GM03348 (cell line): ENCODE measurements at places on chromosomes 12 and 14.

GRCh38 chr12:99043319-99043914 is 398.3 kb downstream of the APAF1 start:
- peak; percentile 67 for DNase-seq

DNA sequence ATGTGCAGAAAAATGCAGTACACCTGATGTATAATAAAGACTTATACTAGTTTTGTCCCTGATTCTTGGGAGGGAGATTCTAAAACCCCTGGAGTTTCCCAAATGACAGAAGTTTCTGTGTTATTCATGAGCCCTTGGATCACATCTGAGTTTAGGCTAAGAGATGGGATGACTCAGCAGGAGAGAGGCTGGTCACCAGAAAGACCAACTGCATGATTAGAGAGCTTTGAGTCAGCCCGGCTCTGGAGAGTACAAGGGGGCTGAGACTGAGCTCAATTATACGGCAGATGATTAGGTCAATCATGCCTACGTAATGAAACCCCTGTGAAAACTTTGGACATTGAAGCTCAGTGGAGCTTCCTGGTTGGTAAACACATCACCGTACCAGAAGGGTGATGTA is 174.2 kb downstream of the SSPN start:
- peak; percentile 81 for DNase-seq

DNA sequence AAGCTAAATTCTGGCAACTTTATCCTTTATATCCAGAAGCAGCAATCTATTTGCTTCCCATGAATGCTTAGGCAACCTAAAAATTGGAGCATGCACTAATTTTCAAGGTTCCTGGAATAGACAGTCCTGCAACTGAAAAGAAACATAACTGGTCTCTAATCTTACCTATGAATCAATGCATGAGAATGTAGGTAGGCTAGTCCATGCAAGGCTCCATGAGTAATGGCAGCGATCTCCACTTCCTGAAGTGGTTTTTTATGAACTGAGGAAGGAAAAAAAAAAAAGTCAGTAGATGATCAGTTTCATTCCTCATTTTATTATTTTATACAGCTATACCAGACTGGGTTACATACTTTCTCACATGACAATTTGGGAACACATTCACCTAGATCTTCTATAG is 102.0 kb downstream of the PEBP1 start:
- DNase-seq = peak; percentile 14

DNA sequence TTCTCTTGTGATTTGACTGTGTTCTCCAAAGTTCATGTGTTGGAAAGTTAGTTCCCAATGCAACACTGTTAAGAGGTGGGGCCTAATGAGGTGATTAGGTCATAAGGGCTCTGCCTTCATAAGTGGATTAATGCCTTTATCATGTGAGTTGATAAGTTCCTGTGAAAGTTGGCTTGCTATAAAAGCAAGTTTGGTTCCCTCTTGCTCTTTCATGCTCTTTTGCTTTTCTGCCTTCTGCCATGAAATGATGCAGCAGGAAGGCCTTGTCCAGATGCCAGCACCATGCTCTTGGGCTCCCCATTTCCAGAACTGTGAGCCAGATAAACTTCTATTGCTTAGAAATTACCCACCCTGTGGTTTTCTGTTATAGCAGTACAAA is 41.9 kb downstream of the SLC16A7 start:
- no peak for DNase-seq

DNA sequence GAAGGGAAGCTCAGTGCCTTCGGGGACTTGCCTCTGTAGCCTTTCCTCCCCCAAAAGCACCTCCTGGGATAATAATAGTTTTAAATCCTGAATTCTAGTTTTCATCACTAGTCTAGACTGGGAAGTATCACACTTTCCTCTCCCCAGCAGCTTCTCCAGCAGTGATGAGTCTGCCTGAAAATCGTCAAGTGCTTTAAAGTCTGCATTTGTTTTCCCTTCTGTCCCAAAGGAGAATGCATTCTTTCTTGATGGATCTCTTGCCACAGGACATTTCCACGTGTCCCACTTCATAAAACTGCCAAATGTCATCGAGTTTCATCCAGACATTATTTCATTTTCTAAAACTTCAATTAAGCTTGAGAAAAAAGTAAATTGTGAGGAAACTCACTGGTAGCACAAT is 15.0 kb downstream of the CSRP2 start:
- peak; percentile 48 for DNase-seq

- DNase-seq = peak; percentile 40
Observed at GRCh38 chr12:51821440-51822260, 26.9 kb downstream of the FIGNL2 start.

- no peak for DNase-seq
Observed at GRCh38 chr12:98371419-98371818, 144.0 kb upstream of the TMPO start.

GRCh38 chr12:48688836-48689235 is 6.8 kb upstream of the KANSL2 start:
- DNase-seq = no peak

DNA sequence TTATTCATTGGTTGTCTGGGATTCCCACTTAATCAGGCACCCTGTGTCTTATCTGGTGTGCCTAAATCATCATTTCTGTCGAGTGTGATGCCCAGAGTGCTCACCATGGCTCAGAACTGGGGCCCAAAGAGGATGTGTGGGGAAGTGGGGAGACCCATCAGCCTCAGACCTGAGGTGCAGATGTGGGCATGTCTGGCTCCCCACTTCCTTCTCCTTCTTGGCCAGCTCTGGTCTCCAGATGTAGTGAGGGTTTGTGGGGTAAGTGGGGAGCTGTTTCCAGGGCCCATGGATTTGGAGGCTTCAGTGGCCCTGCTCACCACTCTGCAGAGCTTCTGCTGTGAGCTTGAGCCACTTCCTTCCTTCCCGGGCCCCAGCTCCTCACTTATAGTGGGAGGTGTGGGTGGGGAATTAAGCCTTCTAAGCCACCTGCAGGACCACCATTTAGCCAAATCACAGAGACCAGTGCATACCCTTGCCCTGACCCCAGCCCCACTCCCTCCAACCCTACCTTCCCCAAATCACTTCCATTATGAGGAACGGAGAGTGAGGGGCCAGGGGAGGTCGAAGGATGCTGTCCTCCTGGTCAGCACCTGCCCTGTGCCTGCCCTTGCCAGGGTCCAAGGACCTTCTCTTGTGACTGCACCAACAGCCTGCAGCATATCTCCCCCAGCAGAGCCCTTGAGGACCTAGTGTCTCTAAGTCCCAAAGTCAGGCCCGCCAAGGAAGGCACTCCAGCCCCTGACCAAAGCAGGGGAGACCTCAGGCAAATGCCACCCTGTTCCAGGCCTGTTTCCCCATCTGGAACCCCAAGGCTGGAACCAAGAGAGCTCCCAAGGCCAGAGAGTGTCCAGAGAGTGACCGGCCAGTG is 278.2 kb upstream of the RTL1 start:
- DNase-seq = peak; percentile 3

- DNase-seq = peak; percentile 49
Observed at GRCh38 chr12:62761658-62762057, 173.3 kb downstream of the PPM1H start.

- DNase-seq = no peak
Observed at GRCh38 chr14:79332504-79333197, 878.7 kb downstream of the DIO2 start.

DNA sequence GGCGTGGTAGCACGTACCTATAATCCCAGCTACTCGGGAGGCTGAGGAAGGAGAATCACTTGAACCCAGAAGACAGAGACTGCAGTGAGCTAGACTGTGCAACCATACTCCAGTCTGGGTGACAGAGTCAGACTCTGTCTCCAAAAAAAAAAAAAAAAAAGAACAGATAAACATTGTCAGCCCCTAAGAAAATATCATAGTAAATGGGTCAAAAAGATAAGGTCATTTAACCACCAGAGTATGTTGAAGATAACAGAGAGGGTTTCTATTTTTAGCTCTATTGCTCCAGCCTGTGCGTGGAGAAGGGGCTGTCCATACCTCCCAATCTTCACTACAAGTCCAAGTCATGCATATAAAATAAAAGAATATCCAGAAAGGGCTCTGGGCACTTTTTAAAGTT is 15.4 kb downstream of the LGMN start:
- DNase-seq = no peak

GRCh38 chr12:114479831-114480230 is 73.9 kb upstream of the TBX5 start:
- DNase-seq = peak; percentile 35

DNA sequence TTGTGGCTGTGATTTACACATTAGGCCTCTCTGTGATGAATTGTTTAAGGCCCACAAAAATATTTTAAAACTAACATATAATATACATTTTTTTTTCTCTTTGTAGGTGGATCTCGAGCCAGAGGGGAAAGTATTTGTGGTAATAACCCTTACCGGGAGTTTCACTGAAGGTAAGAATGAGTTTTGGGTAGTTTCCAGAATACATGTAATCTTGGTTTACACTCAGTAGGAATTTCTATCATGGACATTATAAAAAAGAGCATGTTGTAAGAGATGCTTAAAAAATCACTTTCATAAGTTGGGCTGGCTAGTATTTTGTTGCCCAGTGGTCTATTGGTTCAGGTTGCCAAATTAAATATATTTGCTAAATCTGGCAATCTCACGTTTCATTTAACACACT is 69.7 kb downstream of the PRKCH start:
- no peak for DNase-seq

DNA sequence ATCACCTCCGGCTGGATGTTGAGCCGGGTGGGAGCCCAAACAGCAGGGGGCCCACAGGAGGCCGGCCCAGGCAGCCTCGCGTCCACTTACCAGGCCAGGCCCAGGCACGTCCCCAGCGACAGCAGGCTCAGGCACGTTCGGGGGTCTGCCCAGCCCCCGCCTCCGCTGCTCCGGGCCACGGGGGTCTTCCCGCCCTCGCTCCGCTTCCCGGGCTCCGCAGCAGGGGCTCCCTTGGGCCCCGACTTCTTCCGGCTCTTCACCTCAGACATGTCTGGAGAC is 216 bp downstream of the IKBIP start:
- peak; percentile 46 for DNase-seq

GRCh38 chr14:63938198-63939005 is 85.6 kb downstream of the SYNE2 start:
- DNase-seq = no peak

- DNase-seq = peak; percentile 56
Observed at GRCh38 chr14:59688224-59689170, 111.9 kb upstream of the CCDC175 start.

DNA sequence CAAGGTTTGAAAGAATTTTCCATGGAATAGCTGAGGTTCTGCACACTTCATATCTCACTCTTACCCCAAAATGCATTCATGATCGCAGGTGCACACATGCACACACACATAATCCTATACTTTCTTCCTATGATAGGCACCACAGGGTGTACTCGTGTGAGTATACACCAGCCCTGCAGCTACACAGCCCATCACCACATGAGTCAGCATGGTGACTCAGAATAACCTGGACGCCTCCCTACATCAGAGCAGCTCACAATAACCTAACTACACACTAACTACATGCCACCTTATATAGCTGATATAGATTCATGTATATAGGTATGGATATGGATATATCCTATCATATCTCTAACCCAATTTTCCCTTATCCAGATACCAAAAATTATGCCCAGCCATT is 850.2 kb upstream of the TMEM132C start:
- DNase-seq = no peak

DNA sequence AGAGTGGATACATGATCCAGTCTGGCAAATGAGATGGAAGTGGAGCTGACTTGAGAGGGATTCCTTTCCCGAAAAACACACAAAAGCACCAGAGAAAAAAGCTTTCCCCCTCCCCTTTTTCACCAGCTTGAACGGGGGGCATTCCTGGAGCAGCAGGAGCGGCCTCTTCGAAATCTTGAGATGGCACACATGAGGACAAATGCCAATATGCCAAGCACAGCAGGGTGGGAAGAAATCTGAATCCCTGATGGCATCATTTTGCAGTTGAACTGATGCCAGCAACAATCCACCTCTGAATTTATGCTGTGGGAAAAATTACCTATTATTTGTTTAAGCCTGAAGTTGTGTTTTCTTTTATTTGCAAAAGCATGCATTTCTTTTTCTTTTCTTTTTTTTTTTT is 29.7 kb upstream of the BICD1 start:
- DNase-seq = no peak

DNA sequence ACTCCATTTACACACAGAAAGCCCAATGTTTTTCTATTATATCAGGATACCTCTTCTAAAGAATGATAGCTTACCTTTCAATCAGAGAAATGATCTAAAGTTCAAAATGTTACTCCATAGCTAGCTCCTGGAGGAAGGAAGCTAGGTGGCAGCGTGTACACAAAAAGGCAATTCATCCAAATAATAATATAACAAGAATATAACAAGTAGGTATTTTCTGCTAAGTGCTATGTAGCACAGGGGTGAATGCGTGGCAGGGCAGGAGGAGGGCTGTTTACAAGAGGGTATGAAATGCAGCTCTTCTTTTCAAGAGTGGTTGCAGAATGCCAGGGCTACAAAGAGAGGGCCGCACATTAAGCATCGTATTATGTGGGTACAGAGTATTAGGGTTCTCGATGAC is 663 bp upstream of the SNAPC1 start:
- no peak for DNase-seq

- DNase-seq = no peak
Observed at GRCh38 chr12:92574911-92575570, 127.7 kb upstream of the PLEKHG7 start.

GRCh38 chr12:104651811-104652210 is 195.1 kb downstream of the CHST11 start:
- DNase-seq = no peak

DNA sequence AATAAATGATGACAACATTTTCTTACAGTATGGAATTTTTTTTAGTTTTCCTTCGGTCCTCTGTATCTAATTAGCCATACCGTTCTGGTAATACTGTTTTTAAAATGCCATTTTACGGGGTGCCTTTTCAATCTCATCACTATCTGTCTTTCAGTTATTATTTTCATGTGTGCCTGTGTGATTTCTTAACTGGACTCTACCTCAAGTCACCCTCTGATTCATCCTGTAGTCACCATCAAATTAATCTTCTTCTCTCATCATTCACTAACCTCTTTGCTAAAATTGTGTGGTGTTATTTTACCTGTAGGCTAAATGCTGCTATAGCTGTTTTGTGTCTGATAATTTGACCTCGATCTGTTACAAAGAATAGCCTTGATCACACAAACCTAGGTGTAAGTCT is 16.0 kb upstream of the CCT2 start:
- peak; percentile 25 for DNase-seq

DNA sequence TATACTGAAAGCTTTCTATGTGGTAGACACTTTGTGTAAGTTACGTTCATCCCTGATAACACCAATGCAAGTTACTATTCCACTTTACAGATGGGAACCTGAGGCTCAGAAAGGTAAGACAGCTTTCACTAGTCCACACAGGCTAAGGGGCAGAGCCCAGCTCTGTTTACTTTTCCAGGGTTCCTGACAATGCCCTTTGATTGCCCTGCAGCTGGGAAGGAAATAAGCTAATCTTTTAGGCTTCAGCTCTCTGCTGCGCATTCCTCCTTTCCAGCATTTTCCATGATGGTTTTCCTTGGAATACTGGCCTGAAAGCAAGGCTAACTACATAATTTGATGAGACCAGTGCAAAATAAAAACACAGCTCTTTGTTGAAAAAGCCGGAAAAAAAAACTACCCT is 185.7 kb upstream of the BTG1 start:
- no peak for DNase-seq

GRCh38 chr12:40684986-40685385 is 7.3 kb upstream of the CNTN1 start:
- DNase-seq = no peak
